ENCODE measurements at places on chromosomes 12 and 14. TPM values are rescaled to one million over a fixed set of nuclear protein-coding genes. Genes with fewer than 3 reads are reported as not detected.

GRCh38 chr12:45244561-45245343, 28.9 kb downstream of the ANO6 start:
- DNase-seq, result no peak

- no peak for DNase-seq
Measured at GRCh38 chr14:92877757-92878431, 45.1 kb upstream of the CHGA start.

The RGS6 gene
- not detected for total RNA-seq

GRCh38 chr12:122839907-122840554, 4.8 kb downstream of the HIP1R start:
- no peak for DNase-seq

GRCh38 chr12:81095501-81096232, 17.8 kb downstream of the ACSS3 start:
- DNase-seq, result no peak

The FAM186B gene
- 0.93 TPM for total RNA-seq

DNA sequence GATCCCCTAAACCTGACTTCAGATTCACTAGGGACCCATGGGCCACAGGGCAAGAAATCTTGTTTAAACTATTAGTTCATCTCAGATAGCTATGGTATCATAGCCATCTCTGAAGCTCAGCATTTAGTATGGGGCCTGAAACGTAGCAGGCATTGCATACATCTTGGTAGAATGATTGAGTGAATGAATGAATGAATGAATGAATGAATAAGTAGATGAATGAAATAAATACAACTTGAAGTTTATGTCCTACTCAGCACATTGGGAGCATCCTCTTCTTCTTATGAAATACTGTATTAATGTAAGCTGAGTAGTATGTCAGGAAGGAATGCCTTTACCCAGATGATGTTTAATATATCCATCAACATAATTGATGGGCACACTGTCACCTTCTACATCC, 175.4 kb upstream of the EEA1 start:
- no peak for DNase-seq

DNA sequence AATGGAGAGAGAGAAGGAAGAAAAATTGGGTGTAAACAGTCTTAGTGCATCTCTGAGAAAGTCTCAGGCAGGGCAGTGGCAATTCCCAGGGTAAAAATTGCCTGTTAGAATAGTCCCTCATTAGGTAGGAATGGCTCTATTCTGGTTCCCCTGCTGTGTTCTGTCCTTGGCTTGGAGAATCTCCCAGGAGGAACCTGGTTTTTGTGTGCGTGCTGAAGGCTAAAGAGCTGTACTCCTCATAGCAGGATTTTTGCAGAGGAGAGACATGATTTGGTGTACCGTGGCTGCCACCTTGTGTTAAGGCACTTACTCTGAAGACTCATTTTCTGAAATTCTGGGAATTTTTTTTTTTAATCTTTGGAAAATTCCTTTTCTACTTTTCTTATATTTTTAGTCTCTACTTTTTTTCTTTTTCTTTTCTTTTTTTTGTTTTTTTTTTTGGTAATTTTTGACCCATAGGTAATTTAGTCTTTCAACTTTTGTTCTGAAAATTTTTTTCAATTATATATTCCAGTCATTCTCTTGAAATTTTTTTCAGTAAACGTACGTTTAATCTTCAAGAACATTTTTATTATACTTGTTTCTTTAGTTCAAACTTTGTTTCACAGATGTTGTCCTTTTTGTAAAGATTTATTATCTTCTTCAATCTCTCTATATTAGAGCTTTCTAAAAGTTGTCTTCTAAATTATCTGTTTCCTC, 63.8 kb downstream of the FBXO33 start:
- DNase-seq, result no peak

The RND1 gene
- 4.9 TPM for total RNA-seq

DNA sequence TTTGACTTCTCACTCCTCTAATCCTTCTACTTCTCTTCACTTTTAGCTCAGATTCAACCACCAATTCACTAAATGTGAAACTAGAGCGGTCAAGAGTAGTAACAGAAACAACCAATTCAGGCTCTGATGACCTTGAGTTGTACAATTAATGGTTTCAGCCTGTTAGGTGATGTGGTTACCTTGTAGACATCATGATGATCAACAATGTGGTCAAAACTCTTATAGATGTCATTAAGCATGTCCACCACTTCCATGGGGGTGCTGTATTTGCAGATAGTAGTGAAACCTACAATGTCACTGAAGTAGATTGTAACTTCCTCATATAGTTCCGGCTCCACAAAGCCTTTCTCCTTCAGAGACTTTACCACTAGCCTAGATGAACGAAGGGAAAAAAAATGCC, 54.1 kb upstream of the PLBD1 start:
- no peak for DNase-seq

The SRGAP1 gene
- total RNA-seq, result 1.1 TPM

GRCh38 chr12:113474635-113475436, 3.2 kb upstream of the LHX5 start:
- no peak for DNase-seq

Measured in activated B cell treated with CpG ODN at 0.5 μM for 24 hours (primary cell).